Activated effector memory CD4-positive, alpha-beta T cell treated with Interleukin-2 at 50 U/mL for 16 hours (primary cell): ENCODE measurements at places on chromosomes 7 and 10.

GRCh38 chr7:36145686-36146085 lies 7.4 kb upstream of the EEPD1 start:
- DNase-seq = no peak

GRCh38 chr10:47278152-47278473 lies 21.9 kb upstream of the GDF10 start:
- no peak for DNase-seq

GRCh38 chr7:128030654-128031611 lies at the start of gene LRRC4:
LRRC4 (minus strand) TSS chr7:128031437; CDS start chr7:128030640, 797 bp downstream.
- no peak for DNase-seq

- DNase-seq = no peak
Observed at GRCh38 chr7:20777377-20778062, 9.2 kb downstream of the SP8 start.

DNA sequence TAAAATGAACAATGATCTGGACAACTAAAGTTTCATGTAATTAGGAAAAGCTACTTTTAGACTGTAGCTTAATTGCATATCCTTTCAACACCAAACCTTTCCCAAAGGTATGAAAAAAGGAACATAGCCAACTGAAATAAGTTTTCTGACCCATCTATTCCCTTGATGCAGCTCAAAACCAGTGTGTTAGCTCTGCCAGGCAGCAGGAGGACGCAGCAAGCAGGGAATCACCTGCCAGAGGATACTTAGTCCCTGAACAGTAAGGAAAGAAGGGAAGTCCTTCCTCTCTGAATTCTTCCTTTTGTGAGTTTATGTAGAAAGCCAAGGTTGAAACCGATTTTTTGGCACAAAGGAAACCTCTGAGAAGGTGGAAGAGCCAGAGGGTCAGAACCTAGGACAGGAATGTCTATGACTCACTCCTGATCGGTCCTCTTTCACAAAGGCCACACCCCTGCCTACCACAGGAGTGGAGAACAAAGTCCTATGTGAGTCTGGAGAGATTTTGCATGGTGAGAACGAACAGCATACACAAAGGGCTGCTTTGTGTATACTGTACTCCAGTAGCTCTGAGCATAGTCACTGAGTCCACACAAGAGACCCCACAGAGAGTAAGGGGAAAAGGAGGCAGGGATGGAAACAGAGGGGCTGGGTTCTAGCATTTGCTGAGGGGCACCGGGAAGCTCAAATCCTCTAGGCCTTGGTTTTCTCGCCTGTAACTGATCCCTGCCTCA lies 68.8 kb upstream of the GSDME start:
- no peak for DNase-seq

DNA sequence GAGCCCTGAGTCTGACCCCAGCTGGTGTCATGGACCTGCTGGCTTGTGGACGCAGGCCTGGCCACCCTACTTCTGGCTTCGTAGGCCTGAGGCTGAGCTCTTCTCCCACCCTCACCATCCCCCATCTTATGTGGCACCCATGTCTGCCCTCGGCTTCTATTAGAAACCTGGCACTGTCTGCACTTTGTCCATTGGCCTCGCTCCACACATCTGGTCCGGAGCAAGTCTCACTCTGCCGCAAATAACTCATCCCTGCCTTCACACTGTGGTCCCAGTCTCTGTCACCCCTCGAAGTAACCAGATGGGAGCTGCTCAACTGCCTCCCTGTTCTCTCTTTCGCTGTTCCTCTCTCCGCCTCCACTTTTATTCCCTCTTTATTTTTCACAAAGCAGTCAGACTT lies 78.6 kb downstream of the TRRAP start:
- DNase-seq = no peak

DNA sequence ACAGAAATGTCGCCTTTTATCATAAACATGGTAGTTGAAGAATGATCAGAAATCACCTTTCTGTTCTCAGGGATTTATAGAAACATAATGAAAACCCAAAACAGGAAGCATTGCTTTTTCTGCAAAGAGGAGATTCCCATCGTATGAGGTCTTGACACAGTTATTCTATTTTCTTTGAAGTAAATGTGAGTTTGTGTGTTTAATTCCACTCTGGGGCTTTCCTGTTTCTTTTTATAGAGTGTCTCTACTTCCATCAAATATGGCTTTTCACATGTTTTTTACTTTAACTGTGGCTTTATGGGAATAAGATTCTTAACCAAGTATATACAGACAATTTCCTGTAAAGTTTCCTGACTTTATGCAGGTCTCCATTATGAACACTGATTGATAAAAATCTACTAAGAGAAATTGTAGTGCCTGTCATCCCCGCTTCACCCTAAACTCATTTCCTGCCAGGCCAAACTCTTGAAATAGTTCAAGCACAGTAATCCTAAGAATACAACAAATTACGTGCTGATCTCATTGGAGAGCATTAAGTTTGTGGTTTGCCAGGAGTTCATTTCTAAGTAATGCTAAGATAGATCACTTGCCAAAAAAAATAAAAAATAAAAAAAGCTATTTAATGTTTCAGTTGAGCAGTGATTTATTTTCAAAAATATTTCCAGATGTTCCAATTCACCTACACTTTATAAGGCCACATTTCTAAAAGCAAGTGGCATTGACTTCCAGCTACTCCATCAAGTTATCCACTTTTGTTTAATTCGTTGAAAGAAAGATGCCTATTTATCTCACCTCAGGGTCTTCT lies 52.2 kb upstream of the SEC61G start:
- DNase-seq = no peak

- no peak for DNase-seq
Observed at GRCh38 chr7:55400191-55400590, 35.1 kb downstream of the LANCL2 start.

DNA sequence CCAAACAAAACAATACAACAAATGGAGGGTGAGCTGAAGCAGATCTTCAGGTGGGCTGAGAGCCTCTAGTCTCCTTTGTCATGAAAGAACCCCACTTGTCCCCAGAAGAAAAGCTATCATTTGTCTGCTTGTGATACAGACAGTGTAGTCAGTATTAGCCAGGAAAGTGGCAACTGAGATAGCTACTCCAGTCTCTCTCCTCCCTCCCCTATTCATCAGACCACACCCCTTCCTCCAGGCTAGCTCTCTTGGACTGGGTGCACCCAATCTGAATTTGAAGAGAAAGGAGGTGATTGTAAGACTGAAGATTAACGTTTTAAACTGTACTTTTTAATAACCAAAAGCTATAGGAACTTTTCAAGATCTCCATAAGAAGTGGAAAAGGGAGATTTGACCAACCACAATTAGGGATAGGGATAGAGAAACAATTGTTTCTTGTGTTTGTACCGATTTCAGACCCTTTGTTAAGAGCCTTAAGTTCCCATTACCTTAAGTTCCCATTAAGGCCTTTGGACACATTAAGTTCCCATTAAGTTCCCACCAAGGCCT lies 14.1 kb downstream of the BMPR1A start:
- DNase-seq = no peak

DNA sequence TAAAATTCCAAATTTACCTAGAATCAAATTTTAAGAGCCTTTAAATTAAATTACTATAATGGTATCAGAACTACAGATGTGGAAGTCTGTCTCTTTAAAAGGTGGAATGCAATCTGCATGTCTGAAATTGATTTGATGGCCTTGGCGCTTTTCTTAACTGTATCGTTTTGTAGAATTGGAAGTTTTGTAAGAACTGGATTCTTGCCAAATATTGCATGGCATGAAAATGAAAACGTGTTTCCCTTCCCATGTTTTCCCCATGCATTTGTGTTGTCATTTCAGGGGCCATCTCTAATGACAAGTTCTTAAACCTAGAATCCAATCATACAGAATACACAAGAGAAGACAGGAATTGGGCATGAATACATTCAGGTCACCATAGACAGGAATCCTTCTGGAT lies 162.5 kb downstream of the KIAA1217 start:
- DNase-seq = no peak

- no peak for DNase-seq
Observed at GRCh38 chr7:36309301-36309700, 80.4 kb upstream of the ANLN start.

DNA sequence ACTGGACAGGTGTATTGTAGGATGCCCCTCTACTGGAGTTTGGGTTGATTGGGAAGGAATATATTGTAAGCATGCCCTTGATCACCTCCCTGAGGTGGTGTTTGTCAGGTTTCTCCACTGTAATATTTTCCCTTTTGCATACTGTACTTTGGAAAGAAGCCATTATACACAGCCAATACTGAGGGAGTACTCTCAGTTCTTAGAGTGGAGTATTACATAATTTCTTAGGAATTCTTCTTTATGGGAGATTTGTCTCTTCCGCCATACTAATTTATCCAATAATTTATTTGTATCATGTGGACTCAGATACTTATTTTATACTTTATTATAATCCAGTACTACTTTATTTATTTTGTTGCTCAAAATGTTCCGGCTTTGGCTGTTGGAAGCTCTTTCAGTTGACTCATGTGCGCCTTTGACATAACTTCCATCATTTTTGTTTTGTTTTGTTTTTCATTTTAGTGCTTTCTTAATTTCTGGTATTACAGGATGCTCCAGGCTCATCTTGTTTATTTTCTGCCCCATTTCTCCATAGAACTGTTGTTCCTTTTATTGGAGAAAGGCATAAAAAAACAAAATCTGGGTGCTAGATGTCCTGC lies 29.7 kb downstream of the MKLN1 start:
- DNase-seq = no peak

- DNase-seq = no peak
Observed at GRCh38 chr10:120436439-120437112, 20.5 kb upstream of the PLPP4 start.

DNA sequence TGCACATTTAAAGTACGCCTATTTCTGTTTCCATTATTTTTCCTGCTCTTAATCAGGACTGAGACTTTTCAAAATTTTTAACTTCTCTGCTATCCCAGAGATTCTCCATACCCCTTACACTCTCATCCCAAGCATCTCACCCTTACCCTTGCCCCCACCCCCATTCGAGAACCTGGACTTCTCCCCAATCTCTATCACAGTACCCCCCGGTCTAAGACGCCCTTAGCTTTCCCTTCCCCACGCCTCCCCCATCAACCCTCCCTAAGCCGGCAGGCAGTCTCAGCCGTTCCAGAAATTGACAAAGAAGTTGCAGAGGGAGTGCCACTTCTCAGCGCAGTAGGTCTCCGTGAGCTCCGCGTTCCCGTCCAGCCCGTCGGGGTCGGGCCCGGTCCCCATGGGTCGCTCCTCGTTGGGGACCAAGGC lies 1.4 kb downstream of the FGFBP3 start:
- no peak for DNase-seq

- no peak for DNase-seq
Observed at GRCh38 chr10:92834986-92835385, 13.3 kb upstream of the EXOC6 start.

GRCh38 chr10:114772496-114773196 lies 48.9 kb upstream of the FHIP2A start:
- no peak for DNase-seq

GRCh38 chr10:88062798-88063472 lies 199.5 kb downstream of the PTEN start:
- DNase-seq = no peak

DNA sequence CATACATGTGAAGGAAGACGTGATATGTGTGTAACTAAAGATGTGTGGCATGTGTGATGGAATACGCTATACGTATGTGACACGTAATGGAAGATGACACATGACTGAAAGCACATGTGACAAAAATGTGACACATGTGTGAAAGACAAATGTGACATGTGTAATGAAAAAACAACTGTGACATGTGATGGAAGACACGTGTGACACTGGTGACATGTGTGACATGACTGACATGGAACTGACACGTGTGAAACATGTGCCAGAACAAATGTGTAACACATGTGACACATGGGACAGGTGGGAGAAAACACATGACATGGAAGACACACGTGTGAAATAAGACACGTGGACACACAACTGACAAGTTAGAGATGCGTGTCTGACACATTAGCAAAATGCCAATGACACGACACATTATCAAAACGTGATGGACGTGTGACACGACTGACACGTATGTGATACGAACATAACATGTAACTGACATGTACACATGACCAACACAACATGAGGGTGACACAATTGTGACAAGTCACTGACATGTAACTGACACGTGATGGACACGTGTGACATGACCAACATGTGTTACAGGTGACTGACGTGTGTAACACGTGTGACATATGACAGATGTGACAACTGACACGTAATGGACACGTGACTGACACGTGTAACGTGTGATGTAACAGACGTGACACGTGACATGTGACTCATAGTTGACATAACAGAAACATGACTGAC lies 24.4 kb downstream of the CRPPA start:
- no peak for DNase-seq

- DNase-seq = no peak
Observed at GRCh38 chr10:105973902-105974301, 1190.6 kb downstream of the SORCS1 start.

- DNase-seq = no peak
Observed at GRCh38 chr7:131603932-131604331, 47.5 kb upstream of the PODXL start.

DNA sequence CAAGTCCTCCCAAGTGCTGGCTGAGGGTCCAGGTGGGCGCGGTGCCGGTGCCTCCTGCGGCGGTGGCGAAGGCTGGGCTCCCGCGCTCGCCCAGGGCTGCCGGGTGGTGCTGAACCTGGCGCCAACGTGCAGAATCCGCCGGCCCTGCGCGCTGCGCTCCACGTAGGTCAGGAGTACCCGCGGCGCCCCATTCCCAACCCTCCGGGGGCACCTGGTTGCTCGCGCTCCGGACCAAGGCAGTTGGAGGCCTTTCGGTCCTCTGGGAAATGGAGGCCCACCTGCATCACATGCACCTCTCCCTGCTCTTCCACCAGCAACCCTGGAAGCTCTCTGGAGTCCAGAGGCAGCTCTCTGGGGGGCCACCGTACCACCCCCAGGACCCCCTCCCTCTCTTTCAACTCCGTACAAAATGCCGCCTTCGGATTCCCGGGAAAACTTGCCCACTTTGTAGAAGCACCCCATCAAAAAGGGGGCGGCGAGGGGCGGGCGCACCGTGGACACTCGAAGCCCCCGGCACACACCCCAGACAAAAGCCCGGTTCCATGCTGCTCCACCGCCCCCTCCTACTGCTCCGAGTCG lies 745 bp downstream of the SLC16A9 start:
- no peak for DNase-seq

- DNase-seq = no peak
Observed at GRCh38 chr10:114282526-114282925, 43.5 kb downstream of the VWA2 start.

DNA sequence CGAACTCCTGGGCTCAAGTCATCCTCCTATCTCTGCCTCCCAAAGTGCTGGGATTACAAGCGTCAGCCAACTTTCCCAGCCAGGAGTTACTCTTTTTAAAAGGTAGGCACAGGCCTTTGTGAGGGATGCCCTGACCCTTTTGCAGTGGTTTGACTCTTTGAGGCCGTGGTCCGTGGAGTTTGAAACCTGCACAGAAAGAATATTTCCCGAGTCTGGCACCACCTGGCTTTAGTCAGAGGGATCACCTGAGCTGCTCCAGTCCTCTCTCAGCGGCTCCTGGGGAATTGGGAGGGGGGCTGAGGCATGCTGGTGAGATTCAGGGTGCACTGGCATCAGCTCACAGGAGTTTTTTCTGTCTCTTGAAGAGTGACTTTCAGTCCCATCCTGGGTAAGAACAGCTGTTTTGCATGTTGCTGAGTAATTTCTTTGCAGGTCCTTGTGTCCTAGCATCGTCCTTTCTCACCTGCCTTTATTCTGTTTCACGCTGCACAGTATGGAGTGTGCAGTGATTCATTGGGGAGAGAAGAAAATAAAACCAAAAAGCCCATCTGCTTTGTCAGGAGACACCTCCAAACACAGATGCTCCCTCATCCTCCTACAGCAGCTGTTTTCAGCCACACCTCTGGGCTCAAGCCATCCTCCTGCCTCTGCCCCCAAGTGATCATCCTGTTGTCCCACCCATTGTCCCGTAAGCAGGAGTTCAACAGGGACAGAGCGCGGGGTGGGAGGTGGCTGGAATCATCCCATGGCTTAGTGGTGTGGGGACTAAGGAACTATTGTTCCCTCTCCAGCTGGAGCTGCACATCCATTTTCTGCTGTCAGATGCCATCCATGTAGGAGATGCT lies 284.7 kb downstream of the CAMK1D start:
- DNase-seq = no peak
